ENCODE measurements at places on chromosomes 6 and 20.

GRCh38 chr20:49508435-49509199, 26.1 kb upstream of the KCNB1 start:
- peak; percentile 80 for DNase-seq

DNA sequence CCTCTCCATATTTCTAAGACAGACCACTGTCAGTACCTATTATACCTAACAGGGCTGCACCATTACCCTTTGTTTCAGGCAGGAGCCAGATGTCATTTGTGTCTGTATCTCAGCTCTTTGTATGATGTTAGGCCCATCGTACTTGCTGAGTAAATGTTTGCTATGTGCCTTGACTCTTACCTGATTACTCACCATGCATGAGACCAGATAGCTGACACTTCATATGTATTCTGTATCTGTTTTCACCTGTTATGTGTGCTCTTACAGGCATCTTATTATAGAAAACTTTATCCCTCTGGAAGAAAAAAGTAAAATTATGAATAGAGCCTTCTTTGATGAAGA, 31.7 kb upstream of the ASXL1 start:
- DNase-seq, result no peak

- no peak for DNase-seq
Measured at GRCh38 chr20:9374480-9374879, 139.9 kb upstream of the LAMP5 start.

DNA sequence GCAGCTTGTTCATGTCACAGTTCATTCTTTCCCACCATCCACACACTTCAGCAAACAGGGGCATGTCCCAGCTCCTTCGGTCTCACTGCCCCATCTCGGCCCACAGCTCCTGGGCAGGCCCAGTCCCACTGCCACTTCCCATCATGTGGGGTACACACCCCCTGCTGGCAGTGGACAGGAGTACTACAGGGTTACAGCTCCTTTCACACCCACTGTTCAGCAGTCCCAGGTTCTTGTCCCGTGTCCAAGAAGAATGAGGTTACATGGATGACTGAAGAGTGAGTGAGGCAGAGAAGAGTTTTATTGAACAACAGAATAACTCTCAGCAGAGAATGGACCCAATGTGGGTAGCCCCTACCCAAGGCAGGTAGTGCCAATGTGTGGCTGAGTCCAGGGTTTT, 77.8 kb upstream of the SMLR1 start:
- DNase-seq, result no peak

GRCh38 chr6:56536536-56536935, 106.2 kb downstream of the DST start:
- no peak for DNase-seq

- DNase-seq, result no peak
Measured at GRCh38 chr20:19348582-19348981, 136.1 kb downstream of the SLC24A3 start.

DNA sequence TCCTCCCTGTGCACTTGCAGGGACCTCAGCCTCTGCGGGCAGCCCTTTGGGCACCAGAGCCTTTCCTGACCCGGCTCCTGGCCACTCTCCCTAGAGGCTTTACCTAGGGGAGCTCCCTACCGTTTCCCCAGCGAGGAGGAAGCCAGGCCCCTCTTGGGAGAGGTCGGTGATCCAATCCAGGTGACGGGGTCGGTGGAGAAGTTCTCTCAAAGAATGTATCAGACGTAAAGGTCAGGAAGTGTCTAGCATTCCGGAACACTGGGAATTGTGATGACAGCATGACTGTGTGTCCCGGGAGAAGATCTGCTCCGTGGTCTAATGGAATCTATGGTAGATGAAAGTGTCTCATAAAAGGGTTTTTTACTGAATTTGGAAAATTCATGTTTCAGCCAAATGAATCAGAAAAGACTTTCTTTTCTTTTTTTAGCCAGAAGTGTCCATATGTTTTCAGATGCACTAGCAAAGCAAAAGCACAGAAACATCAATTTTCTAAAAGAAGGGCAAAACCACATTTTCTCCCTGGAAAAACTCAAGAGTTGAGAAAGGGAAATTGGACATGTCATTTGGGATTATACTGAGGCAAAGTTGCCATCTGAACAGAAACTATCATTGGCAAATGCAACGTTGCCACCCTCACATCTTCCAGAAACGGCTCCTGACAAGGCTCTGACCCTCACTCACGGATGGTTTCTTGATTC, 289.4 kb downstream of the THBS2 start:
- no peak for DNase-seq

- no peak for DNase-seq
Measured at GRCh38 chr6:156430386-156430785, 346.8 kb upstream of the ARID1B start.

DNA sequence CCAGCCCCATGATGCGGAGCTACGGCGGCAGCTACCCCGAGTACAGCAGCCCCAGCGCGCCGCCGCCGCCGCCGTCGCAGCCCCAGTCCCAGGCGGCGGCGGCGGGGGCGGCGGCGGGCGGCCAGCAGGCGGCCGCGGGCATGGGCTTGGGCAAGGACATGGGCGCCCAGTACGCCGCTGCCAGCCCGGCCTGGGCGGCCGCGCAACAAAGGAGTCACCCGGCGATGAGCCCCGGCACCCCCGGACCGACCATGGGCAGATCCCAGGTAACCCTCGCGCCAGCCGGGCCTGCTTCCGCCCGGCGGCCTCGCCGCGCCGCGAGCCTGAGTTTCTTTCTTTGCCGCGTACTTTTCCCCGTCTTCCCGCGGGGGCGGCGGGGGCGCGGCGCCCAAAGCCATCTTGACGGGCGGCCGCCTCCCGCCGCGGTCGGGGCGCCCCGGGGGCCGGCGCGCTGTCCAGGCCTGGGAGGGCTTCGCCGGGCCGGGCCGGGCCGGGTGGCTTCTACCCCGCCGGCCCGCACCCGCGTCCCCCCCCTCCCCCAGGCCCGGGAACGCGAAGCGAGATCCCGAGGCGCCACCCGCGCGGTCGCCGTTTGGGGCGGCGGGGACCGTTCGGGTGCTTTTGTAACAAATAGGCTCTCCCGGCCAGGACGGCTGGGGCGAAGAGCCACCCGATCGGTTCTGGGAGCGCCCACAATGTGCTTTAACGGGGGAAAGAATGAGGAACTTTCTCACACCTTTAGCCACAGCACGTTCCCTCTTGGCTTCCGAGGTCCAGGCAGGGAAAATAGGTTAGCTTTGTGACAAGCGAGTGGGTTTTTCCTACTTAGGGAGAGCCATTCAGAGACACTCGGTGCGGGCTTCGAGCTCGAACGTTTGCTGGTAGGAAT, 2.3 kb downstream of the ARID1B start:
- DNase-seq, result peak; percentile 6

GRCh38 chr20:36506253-36506652, 35.1 kb upstream of the MYL9 start:
- DNase-seq, result peak; percentile 23

- DNase-seq, result no peak
Measured at GRCh38 chr6:138955262-138955661, 32.8 kb downstream of the REPS1 start.

- DNase-seq, result no peak
Measured at GRCh38 chr6:168027521-168027920, 30.1 kb downstream of the KIF25 start.

DNA sequence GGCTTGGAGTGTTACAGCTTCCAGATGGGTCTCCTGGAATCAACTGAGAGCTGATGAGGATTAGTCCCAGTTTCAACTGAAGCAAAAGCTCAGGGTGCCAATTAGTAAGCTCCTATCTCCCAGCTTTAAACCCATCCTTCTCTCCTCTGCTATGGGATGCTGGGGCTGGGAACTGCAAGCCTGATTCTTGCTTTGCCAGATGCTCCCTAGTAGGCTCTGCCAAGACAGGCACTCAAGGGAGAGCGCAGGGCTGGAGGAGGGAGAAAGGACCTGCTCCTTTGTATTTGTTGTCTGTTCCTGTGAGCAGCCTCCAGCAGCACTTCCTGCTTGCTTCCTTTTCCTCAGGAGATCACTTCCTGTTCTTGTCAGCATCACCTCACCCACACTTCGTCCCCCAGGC, 309.7 kb downstream of the KIF16B start:
- peak; percentile 62 for DNase-seq

DNA sequence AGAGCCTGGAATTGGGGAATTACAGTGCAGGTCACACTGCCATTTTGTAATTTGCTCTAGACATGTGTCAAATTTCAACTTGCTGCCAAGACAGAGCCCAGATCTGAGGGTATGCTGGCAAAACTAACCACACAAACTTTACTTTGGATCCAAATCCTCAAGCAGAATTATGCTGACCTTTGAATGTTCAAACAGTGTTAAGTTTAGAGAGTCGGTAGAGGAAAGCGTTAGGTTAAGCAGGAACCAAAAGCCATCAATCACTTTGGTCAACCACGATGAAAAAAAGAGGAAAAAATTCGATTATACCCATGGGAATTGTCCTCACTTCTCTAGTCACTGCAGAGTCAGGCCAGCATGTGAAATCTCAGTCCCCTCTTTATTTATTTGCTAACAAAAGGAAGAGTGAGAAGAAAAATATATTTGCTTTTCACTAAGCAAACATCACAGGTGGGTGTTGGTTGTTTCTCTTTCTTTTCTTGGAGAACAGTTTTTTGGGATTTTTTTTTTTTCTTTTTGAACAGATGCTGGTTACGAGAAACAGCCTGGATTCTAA, 105.1 kb upstream of the ADGRF1 start:
- no peak for DNase-seq

GRCh38 chr20:20711413-20711812, 1.0 kb downstream of the RALGAPA2 start:
- DNase-seq, result no peak

GRCh38 chr6:13141387-13141786, 186.9 kb downstream of the TBC1D7 start:
- no peak for DNase-seq

DNA sequence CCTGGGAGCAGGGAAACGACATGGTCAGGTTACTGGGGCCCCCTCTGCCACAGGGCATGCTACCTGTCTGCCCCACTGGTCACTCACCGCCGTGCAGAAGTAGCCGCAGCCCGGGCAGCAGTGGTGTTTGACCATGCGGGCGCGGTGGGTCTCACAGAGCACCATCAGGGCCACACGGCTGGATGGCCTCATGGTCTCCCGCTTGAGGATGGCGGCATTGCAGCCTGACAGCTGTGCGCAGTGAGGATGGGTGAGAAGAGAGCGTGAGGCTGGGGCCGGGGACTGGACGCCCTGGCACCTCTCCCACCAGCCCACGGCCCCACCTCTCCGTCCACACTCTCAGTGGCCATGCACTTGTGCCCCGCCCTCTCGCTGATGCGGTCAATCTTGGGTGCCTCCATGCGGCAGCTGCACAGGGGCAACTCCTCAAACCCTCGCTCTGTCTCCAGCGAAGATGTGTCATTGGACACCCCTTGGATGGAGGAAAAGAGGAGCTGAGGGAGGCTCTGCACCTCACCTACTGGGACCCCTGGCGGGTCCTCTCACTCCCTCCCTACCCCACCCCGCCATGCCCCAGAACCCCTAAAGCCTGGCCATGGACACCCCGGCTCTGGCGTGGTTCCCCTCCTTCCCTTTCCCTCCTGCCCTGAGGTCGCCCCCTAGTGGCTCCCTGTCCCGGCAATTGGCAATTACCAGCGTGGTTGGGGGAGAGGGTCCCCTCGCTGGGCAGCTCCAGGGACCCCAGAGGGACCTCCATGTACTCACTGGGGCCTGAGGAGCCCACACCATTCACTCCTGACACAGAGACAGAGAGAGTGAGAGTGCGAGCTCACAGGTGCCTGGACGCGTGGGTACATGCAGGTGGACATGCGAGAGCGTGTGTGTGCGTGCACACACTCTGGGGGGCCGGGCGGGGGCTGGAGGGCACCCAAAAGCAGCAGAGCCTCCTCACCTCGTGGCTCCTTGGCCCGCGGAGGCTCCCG, 8.9 kb downstream of the EHMT2 start:
- DNase-seq, result no peak

GRCh38 chr20:888057-888456, 28.1 kb downstream of the ANGPT4 start:
- DNase-seq, result no peak

DNA sequence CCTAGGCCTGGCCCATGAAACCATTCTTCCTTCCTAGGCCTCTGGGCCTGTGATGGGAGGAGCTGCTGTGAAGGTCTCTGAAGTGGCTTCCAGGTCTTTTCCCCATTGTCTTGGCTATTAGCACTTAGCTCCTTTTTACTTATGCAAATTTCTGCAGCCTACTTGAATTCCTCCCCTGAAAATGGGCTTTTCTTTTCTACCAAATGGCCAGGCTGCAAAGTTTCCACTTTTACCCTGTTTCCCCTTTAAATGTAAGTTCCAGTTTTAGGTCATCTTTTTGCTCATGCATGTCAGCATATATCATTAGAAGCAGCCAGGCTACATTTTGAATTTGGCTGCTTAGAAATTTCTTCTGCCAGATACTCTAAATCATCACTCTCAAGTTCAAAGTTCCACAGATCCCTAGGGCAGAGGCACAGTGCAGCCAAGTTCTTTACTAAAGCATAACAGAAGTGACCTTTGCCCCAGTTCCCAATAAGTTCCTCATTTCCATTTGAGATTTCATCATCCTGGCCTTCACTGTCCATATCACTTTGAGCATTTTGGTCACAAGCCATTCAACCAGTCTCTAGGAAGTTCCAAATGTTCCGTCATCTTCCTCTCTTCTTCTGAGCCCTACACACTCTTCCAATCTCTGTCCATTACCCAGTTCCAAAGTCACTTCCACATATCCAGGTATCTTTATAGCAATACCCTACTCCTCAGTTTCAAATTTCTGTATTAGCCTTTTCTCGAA, 71.9 kb downstream of the TBC1D7 start:
- DNase-seq, result no peak

- no peak for DNase-seq
Measured at GRCh38 chr20:5402903-5403531, 86.3 kb upstream of the PROKR2 start.

DNA sequence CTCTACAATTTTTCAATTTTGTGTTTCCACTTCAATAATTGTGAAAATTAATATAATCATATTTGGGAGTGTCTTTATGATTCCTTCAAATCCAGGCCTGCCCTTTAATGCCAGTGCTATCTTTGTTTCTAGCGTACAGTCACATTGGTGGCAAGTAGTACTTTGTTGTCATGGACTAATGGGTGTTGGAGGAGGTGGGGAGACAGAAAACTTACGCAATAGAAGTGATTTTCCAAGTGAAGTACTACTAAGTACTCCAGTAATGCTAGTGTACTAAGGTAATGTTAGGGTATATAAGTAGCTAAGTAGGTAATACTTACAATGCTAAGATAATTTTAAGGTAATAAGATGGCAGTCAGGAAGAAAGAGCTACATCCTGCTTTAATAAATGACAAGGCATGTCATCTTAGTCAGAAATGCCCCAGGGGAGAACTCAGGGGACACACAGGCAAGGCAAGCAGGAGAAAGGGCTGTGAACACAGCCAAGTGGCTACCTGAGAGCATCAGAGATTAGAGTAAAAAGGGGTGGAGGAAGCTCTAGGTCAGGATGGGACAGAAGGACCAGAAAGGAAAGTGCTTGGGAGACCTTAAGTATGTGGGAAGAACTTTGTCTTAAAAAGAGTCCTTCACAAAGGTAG, 217.2 kb upstream of the PRDM1 start:
- DNase-seq, result no peak
